Skin of body (tissue), 3 donors: ENCODE measurements at places on chromosomes 7 and 10.

DNA sequence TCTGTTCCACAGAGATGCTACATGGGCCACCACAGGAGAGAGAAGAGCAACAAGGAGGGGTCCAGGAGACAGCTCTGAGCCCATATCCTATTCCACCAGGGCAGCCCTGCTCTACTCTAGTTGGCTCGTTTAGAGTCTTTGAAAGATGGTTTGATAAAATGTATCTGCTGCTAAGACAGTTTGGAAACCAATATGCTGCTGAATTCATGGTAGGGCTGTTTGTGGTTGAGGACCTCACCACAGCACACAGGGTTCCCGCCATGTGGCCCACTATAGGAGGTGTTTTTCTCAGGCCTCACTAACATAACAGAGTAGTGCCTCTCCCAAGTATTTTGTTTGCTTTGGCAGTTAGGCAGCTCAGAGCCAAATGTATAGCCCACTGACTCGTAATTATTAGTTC, 35.8 kb upstream of the ZC3HAV1L start:
- DNase-seq: no peak

DNA sequence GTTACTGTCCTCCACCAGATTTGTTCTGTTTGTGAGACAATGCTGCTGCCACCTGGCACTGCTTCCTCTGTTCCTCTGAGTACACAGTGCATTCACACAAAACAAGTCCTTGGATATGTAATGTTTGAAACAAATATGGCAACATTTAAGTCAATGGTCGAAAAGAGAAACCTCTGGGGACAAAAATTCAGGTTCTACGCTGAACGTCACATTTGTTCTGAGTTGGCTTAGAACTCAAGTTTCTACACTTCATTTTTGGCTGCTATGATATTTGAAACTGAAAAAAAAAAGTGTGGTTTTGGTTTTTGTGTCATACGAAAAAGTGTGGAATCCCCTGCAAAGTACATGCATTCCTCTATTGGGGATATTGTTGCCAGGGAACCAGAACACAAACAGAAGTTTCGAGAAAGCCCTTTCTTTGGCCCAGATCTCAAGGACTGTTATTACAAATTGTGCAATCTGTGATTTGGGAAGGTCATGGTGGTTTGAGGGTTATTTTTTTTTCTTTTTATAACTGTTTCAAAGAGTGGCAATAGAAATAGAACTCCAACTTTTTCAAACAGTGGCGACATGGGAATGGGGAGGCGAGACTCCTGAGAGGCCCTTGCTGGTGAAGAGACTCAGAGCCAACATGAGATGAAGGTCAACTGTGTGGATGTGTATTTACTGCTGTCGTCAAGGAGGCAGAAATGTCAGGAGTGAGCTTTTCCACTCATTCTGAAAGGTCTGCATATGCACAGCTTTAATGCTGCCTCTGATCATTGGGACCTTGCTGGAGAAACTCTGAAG, 127.5 kb downstream of the CUBN start:
- peak; percentile 95 for DNase-seq

DNA sequence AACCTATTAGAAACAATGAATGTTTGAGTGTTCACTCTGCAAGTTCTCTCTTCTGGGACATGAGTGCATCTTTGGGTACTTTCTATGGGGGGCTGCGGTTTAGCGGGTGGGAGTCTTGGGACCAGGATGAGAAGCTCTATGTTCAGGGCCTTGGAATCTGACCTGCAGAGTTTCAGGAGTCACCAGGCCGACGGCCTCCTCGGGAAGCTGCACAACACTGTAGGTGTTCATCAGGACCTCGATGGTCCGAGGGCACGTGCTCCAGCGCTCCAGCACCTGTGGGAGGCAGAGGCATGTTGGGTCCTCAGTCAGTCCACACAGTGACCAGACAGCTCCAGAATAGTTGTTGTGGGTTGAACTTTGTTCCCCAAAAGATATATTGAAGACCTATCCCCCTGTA, 8.9 kb upstream of the GBX1 start:
- no peak for DNase-seq

- DNase-seq: peak; percentile 54
Observed at GRCh38 chr10:71241114-71241829, 28.9 kb downstream of the UNC5B start.

GRCh38 chr7:98165827-98166667, 45.2 kb upstream of the BHLHA15 start:
- DNase-seq: no peak

- no peak for DNase-seq
Observed at GRCh38 chr10:103493916-103494877, 692 bp downstream of the NEURL1 start.

GRCh38 chr10:6514844-6515780, 65.0 kb downstream of the PRKCQ start:
- DNase-seq: no peak

GRCh38 chr10:122326385-122326784, 48.1 kb upstream of the PLEKHA1 start:
- no peak for DNase-seq

DNA sequence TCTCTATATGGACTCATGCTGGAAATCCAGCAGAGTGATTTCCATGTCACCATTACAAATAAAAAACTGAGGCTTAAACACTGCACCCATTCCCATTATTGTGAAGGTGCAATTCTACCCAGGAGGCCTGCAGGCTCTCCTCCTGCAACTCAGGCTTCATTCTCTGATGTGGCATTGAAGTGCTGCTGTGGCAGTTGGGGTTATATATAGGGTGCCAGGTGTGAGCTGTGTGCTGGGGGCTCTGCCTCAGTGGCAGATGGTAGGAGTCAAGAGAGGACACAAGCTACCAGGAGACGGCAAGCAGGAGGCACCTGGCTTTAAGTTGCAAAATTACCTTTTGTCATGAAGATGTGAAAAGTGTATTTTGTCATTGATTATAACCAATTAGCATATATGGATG, 21.3 kb downstream of the ZNF107 start:
- DNase-seq: no peak
